ENCODE measurements at places on chromosomes 1 and 21.

- no peak for DNase-seq
These were observed 413.0 kb downstream of the DPYD start for GRCh38 chr1:97507863-97508262.

DNA sequence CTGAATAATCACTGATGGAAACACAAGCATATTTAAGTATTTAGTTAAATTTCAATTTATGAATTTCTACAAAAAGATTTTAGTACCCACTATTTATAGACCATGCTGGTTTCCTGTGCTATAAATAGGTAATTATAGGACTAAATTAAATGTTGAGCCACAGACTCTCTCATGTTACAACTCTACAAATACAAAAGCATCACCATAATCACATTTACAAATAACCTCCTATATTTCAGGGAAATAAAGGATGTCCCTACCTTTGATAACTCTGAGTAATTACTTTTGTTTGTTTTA is 32.6 kb upstream of the CCDC190 start:
- DNase-seq, result no peak

GRCh38 chr1:173122958-173123852 is 72.5 kb upstream of the TNFSF18 start:
- no peak for DNase-seq

- DNase-seq, result no peak
These were observed 9.2 kb upstream of the CHAF1B start for GRCh38 chr21:36375994-36376393.

- peak; percentile 63 for DNase-seq
These were observed 89.3 kb downstream of the ITPKB start for GRCh38 chr1:226649780-226650179.

DNA sequence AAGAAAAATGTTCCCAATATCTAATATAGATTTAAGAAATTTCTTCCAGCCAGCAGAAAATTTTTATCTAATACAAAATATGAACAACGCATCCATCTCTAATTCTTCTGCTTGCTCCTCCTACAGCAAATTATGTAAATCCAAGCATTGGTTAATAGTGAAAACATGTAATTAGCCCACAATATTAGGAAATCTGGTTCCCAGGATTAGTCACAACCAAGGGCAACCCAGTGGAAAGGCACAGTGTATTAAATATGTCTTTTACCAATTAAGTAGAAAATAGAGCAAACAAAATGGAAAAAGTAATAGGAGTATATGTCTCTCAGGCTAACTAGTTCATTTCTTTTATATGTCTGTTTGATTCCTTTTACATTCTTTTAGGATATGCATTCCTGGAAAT is 59.4 kb upstream of the IFI44L start:
- no peak for DNase-seq

- DNase-seq, result no peak
These were observed 65.5 kb downstream of the AKT3 start for GRCh38 chr1:243784506-243784905.

DNA sequence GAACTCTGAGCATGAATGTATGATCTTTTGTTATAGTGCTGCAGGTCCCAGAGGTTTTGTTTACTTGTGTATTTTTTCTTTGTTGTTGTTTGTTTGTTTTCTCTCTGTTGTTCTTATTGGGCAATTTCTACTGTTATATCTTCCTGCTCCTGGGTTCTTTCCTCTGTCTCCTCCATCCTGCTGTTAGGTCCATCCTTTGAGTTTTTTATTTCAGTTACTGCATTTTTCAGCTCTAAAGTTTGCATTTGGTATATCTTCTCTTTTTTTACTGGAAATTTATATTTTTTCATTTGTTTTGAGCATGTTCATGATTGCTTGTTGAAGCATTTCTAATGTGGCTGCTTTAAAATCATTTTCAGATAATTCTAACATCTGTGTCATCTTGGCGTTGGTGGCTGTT is 9.9 kb downstream of the TRPM2 start:
- no peak for DNase-seq

DNA sequence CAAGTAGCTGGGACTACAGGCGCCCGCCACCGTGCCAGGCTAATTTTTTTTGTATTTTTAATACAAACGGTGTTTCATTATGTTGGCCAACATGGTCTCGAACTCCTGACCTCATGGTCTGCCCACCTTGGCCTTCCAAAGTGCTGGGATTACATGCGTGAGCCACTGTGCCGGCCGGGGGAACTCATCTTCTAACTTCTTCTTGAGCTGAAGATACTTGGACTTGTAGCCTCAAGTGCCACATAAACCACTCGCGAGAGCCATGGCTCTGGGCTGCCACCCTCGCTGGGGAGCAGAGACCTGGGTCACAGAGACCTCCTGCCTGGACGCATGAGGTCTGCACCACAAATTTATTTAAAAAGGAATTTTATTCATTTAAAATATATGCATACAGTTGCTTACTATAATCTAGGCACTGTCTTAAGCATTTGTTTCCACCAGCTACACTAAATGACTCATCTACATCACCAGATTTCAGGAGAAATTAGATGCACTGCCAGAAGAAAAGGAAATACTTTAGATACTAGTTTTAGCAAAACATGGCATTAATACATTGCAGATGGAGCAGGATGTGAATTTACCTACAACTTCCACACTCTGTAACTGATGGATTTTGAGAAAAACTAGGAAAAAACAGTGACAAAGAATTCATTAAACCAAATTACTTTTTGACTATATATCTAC is 29.9 kb upstream of the PUM1 start:
- DNase-seq, result no peak

- peak; percentile 35 for DNase-seq
These were observed 11.4 kb upstream of the RGS16 start for GRCh38 chr1:182615468-182616129.

DNA sequence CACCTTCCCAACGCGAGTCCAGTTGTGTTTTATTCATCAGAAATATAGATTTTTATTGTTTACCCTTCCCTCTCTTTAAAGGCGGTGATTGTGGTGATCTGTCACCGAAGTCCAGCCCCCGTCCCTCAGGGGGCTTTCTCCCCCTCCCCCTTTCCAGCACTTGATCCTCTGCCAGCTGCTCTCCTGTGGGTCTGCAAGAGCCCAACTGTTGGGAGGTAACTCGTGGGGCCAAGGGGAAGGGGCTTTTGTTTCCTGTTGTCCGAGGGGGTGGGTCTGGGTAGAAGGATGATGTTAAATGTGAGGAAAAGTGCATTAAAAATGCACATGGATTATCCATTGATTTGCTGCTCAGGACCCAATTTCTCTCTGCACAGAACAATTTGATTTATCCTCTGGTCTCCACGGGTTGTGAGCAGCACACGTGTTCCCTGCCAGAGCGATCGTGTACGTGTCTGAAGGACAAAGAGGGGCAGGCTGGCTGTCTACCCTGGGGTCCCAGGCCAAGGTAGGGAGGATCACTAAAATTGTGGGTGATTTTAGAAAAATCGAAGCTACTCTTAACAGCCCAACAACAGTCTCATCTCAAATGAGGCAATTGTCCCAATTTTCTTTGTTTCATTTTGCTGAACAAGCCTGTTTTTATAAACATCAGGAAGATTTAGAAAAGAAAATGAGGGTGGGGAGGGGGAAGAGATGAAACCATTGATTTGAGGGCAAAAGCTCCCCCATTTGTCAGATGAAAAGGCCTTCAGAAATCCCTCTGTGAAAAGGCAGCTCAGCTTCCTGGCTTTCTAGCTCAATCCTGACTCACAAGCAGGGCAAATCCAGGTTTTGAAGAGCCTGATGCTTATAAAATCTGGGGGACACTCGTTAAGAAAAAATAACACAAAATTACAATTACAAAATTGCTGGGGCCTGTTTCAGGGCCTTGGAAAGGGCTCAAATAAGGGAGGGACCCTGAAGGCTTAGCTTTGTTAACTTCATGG is 176.2 kb downstream of the RHOU start:
- no peak for DNase-seq

GRCh38 chr1:50257940-50258685 is 149.4 kb downstream of the ELAVL4 start:
- DNase-seq, result no peak

DNA sequence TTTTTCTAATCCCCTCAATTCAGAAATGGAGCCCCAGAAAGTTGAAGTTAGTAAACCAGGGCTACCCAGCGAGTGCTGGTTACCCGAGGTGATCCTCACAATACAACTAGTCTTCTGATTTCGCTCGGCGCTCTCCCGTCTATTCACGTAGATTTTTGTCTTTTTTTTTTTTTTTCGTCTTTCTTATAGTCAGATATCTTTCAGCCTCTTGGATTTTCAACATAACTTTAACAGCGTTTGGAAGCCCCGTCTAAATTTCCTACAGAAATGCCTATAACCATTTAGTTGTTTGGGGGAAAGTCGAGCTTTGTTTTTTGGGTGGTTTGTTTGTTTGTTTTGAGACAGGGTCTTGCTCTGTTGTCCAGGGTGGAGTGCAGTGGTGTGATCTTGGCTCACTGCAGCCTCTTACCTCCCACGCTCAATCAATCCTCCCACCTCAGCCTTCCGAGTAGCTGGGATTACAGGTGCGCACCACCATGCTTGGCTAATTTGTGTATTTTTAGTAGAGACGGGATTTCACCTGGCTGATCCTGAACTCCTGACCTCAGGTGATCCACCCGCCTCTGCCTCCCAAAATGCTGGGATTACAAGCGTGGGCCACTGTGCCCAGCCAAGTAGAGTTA is 818 bp upstream of the TMEM50B start:
- DNase-seq, result no peak

GRCh38 chr1:227314014-227314848 is 4.1 kb downstream of the CDC42BPA start:
- no peak for DNase-seq

DNA sequence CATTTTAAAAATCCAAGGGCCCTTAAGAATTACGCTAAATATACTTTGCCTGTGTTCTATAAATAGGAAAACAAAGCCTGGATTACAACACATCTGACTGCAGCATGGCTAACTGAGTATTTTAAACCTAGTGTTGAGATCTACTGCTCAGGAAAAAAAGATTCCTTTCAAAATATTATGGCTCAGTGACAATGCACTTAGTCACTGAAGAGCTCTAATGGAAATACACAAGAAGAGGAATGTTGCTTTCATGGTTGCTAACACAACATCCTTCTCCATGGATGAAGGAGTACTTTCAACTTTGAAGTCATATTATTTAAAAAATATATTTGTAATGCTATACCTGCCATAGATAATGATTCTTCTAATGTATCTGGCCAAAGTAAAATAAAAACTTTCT is 248.3 kb upstream of the NEGR1 start:
- DNase-seq, result no peak

DNA sequence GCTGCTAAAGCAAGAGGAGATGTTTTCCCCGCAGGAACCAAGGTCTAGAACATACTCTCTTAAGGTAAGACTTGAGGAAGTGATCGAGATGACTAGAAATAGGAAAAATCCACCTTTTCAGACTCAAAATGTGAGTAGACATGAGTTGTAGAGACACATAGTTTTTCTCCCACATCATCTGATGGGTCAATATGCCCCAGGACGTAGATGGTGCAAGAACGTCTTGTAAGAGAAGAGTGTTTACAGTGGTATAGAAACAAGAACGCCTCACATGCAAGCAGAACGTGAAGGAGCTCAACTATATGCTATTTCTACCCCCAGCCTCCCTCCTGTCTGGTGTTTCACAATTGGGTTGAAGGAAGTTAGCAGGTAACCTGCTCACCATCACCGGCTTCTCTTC is 144.0 kb upstream of the BACE2 start:
- DNase-seq, result no peak

DNA sequence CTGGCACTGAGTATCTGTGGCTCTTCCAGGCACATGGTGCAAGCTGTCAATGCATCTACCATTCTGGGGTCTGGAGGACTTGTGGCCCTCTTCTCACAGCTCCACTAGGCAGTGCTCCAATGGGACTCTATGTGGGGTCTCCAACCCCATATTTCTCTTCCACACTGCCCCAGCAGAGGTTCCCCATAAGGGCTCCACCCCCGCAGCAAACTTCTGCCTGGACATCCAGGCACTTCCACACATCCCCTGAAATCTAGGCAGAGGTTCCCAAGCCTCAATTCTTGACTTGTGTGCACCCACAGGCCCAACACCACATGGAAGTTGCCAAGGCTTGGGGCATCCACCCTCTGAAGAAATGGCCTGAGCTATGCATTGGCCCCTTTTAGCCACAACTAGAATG is 18.8 kb downstream of the ODF2L start:
- DNase-seq, result no peak

GRCh38 chr1:50620680-50621329 is 197.6 kb upstream of the DMRTA2 start:
- no peak for DNase-seq

DNA sequence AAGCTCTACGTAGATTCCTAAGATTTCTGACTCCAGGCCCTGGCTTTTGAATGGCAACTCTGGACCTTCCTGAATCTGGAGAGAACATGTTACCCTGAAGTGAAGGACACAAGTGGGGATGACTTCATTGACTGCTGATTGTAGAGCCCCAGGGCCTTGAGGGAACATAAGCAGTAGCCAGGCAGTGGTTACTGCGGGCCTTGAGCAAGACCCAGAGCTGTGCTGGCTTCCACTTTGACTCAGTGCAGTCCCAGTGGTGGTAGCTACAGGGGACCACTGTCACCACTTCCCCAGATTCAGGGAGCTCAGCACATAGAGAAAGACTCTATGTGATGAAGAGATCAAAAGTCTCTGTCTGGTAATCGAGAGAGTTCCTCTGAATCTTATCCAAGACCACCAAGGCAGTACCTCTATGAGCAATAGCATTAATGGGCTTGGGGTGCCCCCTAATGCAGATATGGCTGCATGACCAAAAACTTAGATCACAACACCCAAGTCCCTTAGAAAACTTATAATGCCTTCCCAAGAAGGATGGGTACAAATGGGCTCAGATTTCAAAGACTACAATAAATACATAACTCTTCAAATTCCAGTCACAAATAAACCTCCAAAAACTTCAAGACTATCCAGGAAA is 1278.3 kb downstream of the AMY1C start:
- DNase-seq, result no peak

- DNase-seq, result no peak
These were observed 361.7 kb upstream of the SGIP1 start for GRCh38 chr1:66172272-66172671.

GRCh38 chr1:183498342-183498991 is 26.2 kb downstream of the SMG7 start:
- no peak for DNase-seq

DNA sequence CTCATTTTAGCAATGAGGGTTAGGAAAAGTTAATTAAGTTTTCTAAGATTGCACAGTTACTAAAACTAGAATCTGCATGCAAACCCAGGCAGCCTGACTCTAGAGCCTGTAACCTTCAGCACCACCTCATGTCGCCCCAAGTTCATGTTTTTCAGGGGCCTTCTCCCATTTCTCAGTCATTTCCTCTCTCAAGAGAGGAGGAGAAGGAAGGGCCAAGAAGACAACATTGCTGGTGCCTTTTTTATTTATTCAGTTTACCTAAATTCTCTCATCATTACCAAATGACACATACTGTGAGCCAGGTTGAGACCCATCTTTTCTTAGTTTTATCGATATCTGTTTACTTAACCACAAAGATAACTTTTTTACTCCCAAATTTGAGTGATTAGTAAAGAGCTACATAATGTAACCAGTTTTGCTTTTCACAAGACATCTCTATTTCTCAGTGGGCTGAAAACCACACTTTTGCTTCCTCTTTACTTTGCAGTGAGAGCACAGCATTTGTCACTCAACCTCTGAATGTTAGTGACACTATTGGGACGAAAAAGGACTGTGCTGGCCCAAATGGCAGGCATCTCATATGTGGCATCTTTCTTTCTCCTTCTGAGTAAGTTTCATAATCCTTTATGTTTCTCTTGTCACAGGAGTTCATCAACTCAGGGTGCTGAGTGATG is at the start of gene CD101:
Gene CD101, plus strand, starts transcription at position 507 of the 674 bp plus-strand sequence. Its CDS starts 58 bp downstream, at position 565.
- DNase-seq, result peak; percentile 31

All from CD4-positive, alpha-beta T cell treated with Interleukin-17A for 4 hours (primary cell).